ENCODE measurements at places on chromosomes 3 and 15.

DNA sequence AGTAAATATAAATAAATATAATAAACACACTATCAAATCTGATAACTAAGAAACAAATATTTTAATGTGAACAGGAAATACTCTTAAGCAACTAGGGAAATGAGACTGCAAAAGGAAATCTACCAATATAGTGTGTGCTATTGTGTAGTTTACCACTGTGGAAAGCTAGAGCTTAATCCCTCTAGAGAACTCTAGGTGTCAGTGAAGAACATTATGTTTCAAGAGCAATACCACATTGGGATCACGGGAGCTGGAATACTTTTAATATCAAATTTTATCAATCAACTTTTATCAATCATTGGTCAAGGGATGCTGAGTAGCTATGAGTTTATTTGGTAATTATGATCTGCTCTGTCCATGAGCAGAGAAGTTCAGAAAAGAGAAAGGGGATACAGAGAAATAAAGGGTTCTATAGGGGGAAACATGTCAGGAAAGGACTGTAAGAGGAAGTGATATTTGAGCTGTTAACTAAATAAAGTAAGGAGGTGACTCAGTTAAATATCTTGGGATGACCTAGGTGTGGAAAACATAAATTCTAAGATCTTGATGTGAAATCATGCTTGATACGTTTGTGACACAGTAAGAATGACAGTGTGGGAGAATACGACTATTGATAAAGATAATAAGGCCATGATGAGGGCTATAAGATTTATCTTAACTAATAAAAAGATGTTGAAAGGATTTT lies 762.2 kb upstream of the ALCAM start:
- no peak for DNase-seq

GRCh38 chr3:66035763-66036477 lies 2.8 kb downstream of the MAGI1 start:
- DNase-seq = no peak

DNA sequence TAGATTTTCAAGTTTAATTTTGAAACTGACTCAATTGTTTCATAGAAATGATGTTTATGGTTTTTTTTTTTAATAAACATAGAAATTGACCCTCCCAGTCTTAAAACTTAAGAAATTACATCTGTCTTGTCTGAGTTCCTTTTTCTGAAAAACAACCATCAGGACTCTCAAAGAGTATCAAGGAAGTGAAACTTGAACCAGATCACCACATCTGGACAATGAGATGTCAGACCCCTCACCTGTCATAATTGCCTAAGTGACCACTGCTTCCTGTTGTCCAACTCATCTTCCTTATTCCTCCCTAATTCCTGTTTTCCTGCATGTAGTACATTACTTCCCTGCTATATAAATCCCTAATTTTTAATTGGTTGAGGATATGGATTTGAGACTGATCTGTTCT lies 441.5 kb upstream of the ARHGEF26 start:
- DNase-seq = no peak

DNA sequence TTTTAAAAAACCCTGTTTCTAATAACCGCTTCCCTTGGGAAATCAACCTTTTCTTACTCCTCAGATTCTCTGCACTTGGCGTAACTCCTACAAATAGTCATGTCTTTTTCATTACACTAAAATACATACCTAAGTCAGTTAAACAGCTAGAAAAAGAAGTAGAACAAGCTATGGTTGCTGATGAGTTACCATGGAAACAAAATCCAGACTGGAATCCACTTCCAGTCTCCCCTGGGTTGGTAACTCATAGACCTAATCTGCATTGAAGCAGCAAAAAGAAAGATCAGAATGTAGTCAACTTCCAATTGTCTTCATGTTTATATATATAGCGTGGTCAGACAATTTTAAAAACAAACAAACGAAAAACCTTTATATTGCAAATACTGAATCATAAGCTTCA lies 260.8 kb upstream of the LRRN1 start:
- DNase-seq = no peak
